Bronchial epithelial cell (primary cell): ENCODE measurements at places on chromosomes 1 and 21. TPM values are rescaled to one million over a fixed set of nuclear protein-coding genes. Genes with fewer than 3 reads are reported as not detected.
A peak's percentile ranks its signal among the peaks of the same experiment; 100 is the strongest.

- DNase-seq: no peak
Observed at GRCh38 chr1:152539901-152540300, 25.6 kb downstream of the CRCT1 start.

GRCh38 chr1:179251675-179252074 is 22.2 kb upstream of the ABL2 start:
- peak; percentile 49 for DNase-seq

DNA sequence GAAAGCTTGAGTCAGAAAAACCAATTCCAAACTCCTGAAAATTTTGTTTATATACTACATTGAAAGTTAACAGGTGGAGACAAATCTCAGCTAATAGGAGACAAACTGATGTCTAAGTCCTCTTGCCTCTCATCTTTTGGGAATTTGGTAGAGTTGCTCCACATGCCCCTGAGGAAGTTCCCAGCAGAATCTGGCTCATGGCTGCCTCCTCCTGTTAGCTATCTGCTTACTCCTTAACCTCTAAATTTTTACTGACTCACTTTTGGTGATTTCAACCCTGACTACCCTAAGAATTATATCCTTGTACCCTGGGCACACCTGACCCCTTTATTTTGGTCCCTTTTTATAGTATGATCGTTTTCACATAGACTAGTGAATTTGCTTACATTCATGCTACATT is 633.7 kb upstream of the USP24 start:
- DNase-seq: peak; percentile 27

DNA sequence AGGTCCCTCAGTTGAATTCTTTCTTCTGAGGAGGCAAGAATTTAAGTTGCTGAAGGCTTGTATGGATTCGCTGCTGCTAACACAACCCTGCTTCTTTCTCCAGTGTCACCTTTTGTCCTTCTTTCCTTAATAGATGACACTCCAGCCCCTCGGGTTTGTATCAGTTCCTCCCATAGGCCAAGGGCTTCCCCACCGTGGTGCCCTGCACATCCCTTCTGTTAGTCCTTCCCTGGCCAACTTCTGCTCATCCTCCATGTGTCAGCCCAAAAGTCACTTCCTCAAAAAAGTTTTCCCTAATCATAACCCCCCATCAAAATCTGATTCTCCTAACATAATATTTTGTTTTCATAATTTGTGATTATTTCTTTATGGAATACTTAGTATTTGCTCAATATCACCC is 190.4 kb downstream of the RHOU start:
- no peak for DNase-seq

DNA sequence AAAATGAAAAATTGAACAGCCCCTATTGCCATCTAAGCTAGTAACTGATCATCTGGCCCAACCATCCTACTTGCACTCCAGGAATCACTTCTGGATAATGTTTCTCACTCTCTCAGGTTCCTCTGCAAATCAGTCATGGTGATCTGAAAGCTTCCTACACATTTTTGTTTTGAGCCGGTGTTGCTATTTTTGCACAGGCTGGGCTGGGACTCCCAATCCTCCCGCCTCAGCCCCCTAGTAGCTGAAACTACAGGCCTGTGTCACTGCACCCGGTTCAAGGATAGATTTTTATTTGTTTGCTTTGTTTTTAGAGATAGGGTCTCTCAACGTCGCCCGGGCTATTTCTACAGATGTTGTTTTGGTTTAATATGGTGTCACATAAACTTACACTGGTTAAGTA is 40.5 kb upstream of the HMCN1 start:
- no peak for DNase-seq

DNA sequence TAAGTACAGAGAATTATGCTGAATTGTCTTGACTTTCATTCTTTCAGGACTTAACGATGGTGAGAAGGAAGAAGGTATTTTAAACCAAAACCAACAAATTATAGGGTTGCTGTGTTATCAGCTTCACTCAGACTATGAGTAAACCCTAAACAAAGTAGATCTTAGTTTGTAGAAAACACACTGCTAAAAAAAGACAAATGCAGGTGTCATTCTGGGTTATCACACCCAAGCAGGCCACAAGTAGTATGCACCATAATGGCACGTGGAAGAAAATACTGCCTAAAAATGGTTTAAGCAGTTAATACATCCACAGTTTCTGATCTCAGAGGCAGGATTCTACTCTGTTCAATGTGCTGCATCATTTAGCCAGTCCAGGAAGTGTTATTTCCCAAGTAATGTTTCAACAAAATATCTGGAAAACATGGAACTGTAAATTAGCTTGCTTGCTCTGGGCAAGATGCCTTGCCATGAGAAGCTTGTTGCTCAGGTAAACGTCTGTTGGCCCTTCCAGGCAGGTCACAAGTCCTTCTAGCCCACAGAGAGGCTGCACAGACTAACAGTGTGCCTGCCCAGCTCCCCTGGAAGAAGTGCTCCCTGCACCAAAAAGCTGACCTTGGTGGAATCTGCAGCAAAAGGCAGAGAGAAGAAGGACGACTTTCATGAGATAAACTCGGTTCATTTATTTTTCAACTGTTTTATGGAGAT is 4.1 kb downstream of the DIPK1A start:
- no peak for DNase-seq

- DNase-seq: peak; percentile 85
Observed at GRCh38 chr1:223873044-223873443, 27.3 kb upstream of the TP53BP2 start.

GRCh38 chr1:167716000-167716271 is 5.8 kb upstream of the MPZL1 start:
- DNase-seq: no peak

- no peak for DNase-seq
Observed at GRCh38 chr1:18348354-18348753, 132.4 kb upstream of the KLHDC7A start.

- peak; percentile 81 for DNase-seq
Observed at GRCh38 chr1:146036965-146037646, 15.6 kb upstream of the HJV start.

- DNase-seq: no peak
Observed at GRCh38 chr1:57551476-57551875, 127.6 kb upstream of the DAB1 start.

- DNase-seq: no peak
Observed at GRCh38 chr21:31752967-31753366, 21.0 kb upstream of the SCAF4 start.

DNA sequence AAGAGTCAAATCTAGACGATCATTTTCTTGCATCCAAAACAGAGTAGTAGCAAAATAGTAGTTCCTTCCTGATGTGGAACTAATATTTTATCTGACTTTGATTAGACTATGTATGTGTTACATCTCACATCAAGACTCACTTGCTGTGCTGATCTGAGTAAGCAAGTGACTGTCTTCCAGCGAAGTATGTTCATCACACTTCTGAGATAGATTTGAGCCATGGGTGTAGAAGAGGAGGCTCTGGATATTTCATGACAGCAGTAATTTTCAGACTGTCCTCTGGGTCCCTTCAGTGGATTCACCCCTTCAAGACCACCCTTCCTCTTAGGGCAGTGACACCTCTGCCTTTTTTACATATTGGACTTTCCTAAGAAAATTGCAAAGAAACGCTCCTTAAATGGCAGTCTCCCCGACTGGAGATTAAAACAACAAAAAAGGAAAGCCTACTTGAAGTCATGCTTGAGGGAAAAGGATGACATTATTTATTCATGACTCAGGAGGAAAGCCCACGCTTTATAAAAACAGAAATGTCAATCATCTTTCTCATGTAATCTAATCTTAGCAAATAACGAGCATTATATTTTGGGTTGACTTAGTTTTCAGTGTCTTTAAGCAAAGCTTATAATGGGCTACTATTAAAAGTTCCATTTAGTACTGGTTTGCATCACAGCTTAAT is 22.8 kb downstream of the ATP1B1 start:
- peak; percentile 69 for DNase-seq

DNA sequence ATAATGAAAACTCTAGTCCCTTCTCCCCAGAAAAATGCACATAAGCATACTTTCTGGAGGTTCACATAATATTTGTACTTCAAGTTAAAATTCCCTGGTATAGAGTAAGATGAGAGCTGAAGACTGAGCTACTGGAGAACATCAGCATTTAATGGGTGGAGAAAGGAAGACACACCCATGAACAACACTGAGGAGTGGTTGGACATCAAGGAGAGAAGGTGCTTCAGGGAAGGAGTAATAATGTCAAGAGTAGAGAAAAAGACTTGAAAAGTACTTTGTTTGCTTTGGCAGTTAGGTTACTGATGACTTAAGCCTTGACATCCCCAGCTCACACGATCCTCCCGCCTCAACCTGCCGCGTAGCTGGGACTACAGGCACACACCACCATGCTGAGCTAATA is 21.9 kb downstream of the PEA15 start:
- no peak for DNase-seq

DNA sequence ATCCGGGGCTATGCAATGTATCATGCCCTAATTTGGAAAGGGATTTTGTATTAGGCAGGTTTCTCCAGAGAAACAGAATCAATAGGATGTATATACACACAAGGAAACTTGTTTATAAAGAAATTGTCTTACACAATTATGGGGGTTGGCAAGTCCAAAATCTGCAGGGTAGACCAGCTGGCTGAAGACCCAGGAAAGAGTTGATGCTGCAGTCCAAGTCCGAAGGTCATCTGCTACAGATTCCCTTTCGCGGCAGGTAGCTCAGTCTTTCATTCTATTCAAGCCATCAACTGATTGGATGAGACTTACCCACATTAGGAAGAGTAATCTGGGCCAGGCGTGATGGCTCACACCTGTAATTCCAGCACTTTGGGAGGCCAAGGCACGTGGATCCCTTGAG is 54.6 kb upstream of the CXADR start:
- DNase-seq: no peak

CLCA2 gene
- total RNA-seq: 15.3 and 84.4 TPM in 2 replicates

OR2L13 gene
- total RNA-seq: not detected in 2 replicates

VPS13D gene
- total RNA-seq: 25.8 and 34.9 TPM in 2 replicates

FCRL1 gene
- total RNA-seq: not detected in 2 replicates

DCST2 gene
- under 0.01 and 0.13 TPM in 2 replicates for total RNA-seq

NLRP3 gene
- under 0.01 TPM in 2 replicates for total RNA-seq

MYCL gene
- total RNA-seq: 5.5 and 7.9 TPM in 2 replicates

SRGAP2 gene
- total RNA-seq: 9.2 and 28.5 TPM in 2 replicates

CHODL gene
- under 0.01 TPM in 1 of 2 replicates, not detected in the other for total RNA-seq

RSPO1 gene
- total RNA-seq: not detected in 2 replicates

SUSD4 gene
- total RNA-seq: 0.79 and 3.1 TPM in 2 replicates

FCRL4 gene
- not detected in 2 replicates for total RNA-seq
